ENCODE measurements at places on chromosomes 11 and 22.

- no peak for DNase-seq
Observed at GRCh38 chr11:129426038-129426437, 50.4 kb downstream of the BARX2 start.

GRCh38 chr11:69234740-69235710 is 58.9 kb upstream of the MYEOV start:
- no peak for DNase-seq

DNA sequence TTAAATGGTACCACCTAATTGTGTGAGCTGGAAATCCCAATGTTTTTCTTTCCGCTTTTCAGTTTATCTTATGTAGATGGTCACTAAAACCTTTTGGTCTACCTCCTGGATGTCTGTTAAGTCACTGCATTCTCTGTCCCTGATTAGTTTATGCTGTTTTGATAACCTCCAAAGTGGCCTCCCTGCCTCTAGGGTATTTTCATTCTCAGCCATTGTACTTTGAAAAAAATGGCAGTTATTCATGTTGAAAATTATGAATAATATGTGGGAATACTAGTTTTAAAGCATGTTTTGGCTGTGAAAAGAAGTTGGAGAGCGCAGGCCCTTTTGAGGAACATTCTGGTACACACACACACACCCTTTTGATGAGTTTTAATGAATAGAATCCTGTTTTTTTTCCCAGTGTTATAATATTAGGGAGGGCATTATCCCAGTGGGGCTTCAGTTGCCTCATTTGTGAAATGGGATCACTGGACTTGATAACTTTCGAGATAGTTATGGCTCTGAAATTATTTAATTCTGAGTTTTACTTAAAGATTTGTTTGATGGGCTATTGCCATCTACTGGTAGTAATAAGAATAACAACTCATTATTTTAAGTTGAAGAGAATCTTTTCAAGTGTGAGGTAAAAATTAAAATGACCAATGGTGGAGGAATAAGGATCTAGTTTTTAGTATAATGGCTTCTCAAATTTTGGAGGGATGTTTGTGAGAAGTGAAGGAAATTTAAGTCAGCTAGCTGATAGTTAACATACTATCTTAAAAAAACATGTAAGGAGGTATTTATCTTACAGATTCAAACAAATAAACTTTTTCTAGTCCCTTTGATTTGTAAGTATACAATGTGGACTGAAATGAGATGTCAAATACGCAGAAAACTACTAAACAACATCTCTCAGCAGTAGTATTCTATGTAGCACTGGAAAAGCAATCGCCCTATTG is 3.9 kb downstream of the FDX1 start:
- no peak for DNase-seq

GRCh38 chr11:18063125-18063524 is 17.1 kb upstream of the TPH1 start:
- no peak for DNase-seq

DNA sequence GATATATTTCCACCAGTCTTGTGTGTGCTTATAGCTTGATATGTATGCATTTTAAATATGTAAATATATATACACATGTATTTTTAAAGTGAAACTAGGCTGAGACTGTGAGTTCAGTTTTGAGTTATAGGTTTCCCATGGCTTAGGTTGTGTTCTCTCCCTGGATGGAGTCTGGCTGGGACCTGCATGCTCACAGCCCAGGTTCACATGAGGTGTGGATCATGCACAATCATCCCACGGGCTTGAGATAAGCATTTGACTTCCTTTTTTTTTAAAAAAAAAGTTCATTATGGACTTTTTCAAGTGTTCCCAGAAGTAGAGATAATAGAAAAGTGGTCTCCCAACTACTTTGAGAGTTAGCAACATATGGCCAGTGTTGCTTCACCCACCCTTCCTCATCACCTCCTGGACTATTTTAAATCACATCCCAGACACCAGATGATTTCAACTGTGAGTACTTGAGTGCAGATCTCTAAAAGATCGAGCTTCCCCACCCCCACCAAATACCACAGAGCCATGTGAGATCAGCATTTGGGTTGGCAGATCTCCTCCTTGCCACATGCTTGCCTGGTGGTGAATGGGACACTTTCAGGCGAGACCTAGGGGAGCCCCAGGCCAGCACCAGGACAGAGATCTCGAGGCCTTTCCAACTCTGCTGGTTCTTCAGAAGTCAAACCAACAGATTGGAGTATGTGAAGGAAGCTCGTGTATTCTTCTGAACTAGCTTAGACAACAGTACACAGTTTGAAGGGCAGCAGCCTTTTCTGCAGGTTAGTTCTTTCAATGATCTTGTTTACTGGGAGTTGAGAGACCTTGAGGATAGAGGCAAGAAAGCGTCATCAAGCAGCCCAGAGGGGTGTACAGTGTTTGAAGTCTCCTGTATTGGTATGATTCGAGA is 15.9 kb downstream of the MED15 start:
- DNase-seq: peak; percentile 78

- peak; percentile 2 for DNase-seq
Observed at GRCh38 chr11:10618490-10618889, 50.0 kb upstream of the LYVE1 start.

- DNase-seq: no peak
Observed at GRCh38 chr11:38274031-38274430, 1676.0 kb upstream of the RAG2 start.

GRCh38 chr11:26084313-26084712 is 247.6 kb upstream of the ANO3 start:
- DNase-seq: no peak

DNA sequence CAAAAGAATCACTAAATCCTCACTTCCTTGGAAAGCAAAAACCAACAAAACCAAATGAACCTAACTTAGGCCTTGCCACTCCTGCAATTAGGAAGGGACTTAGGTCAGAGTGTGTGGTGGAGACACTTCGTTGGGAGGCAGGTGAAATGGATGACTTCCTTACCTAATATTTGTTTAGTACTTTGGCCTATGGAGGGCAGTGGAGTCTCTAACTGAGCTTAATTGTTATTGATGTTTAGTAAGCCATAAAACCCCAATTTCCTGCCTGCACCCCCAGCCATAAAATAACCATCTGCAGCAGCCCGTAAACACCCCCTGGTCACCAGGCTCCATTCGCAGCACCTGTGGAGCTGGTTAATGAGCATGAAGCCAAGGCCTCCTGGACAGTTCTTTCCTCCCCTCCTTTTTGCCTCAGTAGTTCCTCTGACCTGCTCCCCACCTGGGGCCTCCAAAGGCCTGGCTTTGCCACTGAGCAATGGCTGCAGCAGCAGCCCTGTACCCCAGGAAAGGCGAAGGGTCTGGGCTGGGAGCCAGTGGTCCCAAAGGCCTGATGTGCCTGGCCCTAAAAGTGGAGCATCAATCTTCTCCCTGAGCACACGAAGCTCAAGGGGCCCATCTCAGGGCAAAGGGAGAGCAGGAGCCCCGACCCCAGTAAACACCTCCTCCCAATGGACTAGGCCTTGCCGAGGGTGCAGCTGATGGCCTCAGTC is 15.6 kb upstream of the SYT13 start:
- no peak for DNase-seq

DNA sequence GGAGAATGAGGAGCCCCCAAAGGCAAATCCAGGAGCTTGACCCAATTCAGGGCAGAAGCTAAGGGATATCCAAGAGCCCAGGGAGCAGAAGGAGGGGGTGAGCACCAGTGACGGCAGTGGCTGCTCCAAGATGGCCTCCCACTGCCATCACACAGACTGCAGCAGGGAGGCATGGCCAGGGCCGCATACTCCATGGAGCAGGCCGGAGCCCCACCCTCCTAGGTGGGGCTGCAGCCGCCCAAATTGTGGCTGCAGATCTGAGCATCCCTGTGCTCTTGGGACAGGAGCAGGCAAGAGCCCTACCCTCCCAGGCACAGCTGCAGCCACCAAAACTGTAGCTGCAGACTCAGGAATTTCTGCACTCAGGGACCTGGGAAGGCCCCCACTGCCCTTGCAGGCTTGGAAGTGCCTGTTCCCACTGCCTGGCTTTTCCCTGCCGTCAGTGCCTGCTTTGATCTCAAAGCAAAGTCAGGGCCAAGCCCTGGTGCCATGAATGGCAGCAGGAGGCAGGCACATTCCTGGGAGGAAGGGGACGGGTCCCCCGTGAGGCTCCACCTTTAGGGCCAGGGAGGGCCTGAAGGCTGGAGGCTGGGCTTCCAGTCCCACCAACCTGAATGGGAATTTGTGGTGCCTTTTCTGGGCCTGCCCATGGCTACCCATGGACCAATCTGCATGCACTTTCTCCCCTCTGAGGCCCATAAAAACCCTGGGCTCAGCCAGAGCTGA is 10.3 kb upstream of the WNT7B start:
- no peak for DNase-seq

- DNase-seq: no peak
Observed at GRCh38 chr11:68990995-68991780, 10.4 kb upstream of the MRGPRD start.

GRCh38 chr11:66391322-66391721 is 19.8 kb upstream of the SLC29A2 start:
- DNase-seq: no peak
